M059J (cell line): ENCODE measurements at places on chromosomes 4 and X.

DNA sequence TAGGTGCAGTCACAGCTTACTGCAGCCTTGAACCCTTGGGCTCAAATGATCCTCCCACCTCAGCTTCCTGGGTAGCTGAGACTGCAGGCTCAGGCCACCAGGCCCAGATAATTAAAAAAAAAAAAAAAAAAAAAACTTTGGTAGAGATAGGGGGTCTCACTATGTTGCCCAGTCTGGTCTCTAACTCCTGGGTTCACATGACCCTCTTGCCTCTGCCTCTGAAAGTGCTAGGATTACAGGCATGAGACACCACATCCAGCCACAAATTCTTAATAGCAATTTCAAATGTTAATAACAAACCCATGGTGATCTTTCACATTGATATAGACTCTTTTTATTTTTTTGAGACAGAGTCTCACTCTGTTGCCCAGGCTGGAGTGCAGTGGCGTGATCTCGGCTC, 12.3 kb upstream of the FGF5 start:
- no peak for DNase-seq

- no peak for DNase-seq
Measured at GRCh38 chrX:136623396-136623795, 24.6 kb upstream of the CD40LG start.

- DNase-seq, result peak; percentile 7
Measured at GRCh38 chr4:133095591-133095990, 53.5 kb upstream of the PCDH10 start.

GRCh38 chrX:8803326-8803725, 2.1 kb upstream of the FAM9A start:
- peak; percentile 74 for DNase-seq
